ENCODE measurements at places on chromosomes 13 and 19.

- no peak for DNase-seq
These were observed 23.4 kb downstream of the DOT1L start for GRCh38 chr19:2187159-2187558.

- DNase-seq, result peak; percentile 34
These were observed 21.4 kb downstream of the LCP1 start for GRCh38 chr13:46160471-46161066.

- DNase-seq, result peak; percentile 66
These were observed 54.7 kb downstream of the ZNF787 start for GRCh38 chr19:56066152-56067023.

DNA sequence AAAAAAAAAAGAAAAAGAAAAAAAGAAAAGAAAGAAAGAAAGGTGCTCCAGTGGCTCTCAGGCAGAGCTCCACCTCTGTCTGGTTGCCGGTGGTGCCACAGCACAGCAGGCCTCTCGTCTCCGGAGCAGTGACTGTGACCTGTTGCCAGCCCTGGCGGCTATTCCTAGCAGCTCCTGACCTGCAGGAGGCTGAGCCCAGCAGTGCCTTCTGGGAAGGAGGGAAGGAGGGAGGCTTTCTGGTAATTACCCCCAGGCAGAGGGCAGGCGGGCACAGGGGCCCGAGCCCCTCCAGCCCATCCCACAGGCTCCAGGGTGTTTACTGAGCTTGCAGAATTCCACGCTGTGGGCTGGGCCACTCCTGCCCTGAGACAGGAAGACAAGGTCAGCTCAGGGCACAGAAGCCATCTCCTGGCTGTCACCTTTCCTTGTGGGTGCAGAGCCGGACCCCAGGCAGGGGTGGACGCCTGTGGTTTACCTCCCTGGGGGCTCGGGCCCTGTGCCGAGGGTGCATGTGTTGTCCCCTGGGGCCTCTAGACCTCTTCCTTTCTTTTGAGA is 77.9 kb downstream of the GNG7 start:
- no peak for DNase-seq

GRCh38 chr13:30796132-30796572 is 60.8 kb downstream of the ALOX5AP start:
- DNase-seq, result no peak

- no peak for DNase-seq
These were observed 27.8 kb downstream of the COG3 start for GRCh38 chr13:45492538-45492937.

DNA sequence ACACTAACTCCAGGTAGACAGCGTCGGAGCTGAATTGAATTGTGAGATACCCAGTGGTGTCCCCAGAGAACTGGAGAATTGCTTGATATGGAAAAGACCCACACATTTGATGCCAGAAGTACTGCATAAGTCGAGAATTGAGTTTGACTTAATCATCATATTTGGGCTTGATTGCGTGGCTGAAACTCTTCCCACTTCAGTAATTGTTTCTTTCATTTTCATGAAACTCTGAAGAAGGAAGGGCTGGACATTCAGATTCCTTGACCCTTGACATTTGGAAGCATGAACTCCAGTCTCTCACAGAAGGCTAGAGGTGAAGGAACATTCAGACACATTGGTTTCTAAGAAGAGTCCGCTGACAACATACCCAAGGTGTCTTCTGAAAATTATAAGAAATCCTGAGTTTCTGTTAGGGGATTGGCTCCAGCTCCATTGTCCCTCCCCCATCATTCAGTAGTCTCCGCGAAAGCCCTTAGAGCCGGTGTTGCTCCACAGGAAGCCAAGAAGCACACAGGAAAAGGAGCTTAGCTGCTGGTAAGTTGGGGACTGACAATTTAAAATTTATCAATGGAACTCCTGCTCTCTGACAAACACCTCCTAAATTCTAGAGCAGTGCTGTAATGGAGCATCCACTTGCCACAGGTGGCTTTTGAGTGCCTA is at the start of gene FPR2:
TSS of gene FPR2 (plus strand) at position 484 of the 660 bp plus-strand sequence. CDS start 7,479 bp downstream, outside the sequence.
- no peak for DNase-seq

DNA sequence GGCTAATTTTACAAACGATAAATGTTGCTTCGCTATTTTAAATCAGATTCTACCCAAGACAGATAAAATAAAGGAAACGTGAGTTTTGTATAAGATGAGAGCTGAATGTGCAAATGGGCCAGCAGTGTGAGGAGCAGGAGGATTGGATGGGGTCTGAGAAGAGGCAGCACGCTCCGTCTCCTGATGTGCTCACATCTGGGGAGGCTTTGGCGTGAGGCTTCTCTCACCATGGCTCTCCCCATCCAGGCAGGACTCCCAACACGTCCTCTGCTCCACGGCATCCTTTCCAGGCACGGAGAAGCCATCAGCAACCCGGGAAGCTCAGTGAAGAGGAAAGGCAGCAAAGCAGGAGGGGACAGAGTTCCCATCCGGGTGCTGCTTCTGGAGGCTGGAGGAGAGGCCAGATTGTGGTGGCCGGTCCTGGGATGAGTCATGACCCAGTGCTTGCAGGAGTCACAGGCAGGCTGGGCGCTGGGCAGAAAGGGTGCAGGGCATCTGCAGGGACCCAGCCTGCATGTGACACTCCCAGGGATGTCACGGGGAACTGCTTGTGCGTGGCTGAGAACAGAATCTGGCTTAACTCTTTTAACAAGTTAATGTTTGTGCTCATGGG is 47.5 kb downstream of the ZNF536 start:
- no peak for DNase-seq

DNA sequence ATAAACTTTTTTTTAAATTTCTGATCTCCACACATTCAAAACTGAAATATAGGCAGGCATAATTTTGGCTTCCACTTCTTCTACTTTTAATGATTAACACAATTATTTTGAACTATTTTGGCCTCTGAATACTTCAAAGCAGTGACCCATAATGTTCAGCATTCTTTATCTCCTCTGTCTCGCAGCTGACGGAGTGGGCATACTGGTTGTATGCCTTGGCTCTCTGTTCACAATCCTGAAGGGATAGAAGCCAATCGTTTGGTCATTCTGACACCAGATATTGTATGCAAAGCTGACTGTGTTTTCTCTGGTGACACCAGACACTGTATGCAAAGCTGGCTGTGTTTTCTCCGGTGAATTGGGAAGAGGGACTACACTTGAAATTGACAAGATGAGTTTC is 833.0 kb downstream of the EFNB2 start:
- DNase-seq, result no peak

DNA sequence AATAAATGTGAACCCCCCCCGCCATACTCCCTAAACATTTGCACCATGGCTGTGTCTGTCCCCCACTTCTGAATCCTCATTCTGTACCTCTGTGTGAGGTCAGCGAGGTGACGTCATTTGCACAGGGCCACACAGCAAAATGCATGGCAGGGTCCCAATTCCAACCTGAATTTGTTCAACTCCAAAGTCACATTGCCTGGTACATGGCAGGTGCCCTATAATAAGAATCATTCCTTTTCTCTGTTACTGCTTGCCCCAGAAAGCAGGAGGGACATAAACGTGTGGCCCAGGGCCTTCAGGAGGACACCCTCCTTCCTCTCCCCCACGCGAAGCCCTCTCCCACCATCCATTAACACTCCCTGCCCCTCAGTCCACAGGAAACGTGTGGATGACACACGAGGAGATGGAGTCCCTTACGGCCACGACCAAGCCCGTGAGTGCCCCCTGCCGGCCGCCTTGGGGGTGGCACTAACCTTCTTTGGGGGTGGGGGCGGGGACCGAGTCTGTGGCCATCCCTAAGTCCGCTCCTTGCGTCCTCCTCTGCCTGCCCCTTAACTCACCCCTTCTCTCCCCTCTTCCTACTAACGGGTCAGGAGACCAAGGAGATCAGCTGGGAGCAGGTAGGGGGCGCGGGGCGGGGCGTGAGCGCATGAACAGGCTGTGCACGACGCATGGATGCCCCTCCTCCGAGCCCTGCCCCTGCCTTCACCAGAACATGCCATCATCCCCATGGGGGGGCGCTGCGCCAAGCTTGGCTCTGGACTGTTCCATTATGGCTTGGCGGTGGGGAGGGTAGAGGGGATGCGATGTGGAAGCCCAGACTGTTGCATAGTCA is 9.4 kb downstream of the HRC start:
- peak; percentile 77 for DNase-seq

- DNase-seq, result no peak
These were observed 512 bp upstream of the REX1BD start for GRCh38 chr19:18587962-18588610.

GRCh38 chr19:2790194-2790556 is 4.9 kb downstream of the THOP1 start:
- DNase-seq, result no peak

DNA sequence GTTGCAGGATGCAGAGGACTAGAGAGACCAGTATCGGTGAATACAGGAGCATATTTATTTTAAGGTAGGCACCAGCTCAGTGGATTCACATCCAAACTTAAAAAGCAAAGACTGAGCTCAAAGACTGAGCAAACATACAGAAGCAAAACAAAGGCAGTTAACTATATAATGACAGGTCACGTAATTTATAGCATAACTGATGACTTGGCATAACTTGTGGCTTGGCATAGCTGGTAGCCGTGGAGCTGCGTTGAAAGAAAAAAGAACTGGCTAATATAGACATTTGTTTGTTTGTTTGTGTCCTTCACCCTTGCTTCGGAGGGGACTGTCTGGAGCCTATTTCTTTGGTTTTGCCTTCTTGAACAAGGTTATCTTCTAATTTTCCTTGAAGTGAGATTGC is 33.7 kb downstream of the ZNF493 start:
- DNase-seq, result no peak

DNA sequence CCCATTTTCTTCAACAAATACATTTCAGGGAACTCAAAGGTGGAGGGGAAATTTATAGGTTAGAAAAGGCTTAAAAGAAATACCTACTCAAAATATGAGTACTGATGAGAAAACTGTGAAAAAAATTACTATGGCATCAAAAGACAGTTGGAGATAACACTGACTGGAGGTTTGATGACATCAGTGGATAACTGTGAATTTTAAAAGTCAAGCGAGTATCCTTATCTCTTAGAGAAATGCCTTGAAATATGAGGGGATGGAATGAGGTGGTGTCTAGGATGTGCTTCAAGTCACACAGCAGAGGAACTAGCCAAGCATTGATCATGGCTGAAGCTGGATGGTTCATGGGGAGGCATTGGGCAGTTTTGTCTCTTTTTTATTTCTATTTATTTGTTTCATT is 27.2 kb upstream of the SLC15A1 start:
- DNase-seq, result no peak

DNA sequence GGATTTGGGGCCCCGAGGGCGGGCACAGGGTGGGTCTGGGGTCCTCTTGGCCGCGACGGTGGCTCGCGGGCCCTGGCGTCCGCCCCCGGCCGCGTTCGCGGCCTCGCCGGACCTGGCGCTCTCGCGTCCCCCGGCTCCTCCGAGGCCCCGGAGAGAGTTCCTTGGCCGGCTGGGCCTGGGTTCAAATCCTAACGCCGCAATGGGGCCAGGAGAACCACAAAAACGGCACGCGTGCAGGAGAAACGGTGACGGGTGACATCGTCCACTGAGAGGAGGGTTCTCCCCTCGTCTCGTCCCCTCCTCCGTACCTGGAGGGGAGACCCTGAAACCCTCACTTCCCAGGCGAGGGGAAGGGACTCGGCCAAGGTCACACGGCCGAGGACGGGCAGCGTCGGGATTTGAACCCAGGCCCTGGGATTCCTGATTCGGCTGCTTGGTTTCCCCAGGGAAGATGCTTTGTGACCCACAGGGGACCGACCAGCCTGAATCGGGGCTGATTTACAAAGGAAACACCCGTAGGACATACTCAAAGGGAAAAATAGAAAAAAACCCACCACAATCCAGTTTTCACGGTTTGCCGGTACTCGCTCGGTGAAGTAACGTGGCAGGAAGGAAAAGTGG is 624 bp downstream of the SAFB start:
- DNase-seq, result no peak

GRCh38 chr13:25902891-25903341 is 148.9 kb downstream of the SHISA2 start:
- DNase-seq, result no peak

DNA sequence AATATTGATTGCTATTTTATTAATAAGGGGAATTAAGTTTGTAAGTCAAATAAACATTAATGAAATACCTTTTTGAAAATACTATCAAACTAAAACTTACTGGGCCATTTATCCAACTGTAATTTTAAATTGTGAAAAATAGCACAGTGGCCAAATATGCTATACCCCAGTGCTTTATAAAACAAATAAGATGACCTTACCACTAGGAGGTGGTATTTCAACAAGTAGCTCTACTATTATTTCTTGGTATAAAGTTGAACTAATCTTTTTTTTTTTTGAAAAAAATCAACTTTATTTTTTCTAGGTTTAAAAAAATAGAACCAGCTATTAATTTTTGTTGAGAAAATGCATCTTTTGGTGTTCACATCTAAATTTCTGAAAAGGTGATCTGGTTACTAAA is 14.7 kb downstream of the LACC1 start:
- no peak for DNase-seq

DNA sequence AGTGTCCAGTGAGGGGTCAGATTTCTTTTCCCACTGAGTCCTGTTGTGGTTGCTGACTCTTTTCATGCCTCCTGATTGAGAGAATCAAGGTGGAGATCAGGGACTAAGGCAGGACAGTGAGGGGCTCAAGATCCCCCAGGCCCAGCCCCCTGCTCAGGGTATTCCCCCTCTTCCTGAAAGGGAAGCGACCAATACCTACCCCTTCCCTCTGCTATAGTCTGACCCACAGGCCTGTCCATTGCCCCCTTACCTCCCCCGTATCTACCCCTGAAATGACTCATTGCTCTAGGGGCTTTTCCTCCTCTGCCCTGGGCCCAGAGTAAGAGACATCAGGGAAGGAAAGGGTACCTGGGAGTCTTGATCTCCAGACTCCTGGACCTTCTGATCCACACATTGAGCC is 1320.5 kb downstream of the UQCRFS1 start:
- no peak for DNase-seq

DNA sequence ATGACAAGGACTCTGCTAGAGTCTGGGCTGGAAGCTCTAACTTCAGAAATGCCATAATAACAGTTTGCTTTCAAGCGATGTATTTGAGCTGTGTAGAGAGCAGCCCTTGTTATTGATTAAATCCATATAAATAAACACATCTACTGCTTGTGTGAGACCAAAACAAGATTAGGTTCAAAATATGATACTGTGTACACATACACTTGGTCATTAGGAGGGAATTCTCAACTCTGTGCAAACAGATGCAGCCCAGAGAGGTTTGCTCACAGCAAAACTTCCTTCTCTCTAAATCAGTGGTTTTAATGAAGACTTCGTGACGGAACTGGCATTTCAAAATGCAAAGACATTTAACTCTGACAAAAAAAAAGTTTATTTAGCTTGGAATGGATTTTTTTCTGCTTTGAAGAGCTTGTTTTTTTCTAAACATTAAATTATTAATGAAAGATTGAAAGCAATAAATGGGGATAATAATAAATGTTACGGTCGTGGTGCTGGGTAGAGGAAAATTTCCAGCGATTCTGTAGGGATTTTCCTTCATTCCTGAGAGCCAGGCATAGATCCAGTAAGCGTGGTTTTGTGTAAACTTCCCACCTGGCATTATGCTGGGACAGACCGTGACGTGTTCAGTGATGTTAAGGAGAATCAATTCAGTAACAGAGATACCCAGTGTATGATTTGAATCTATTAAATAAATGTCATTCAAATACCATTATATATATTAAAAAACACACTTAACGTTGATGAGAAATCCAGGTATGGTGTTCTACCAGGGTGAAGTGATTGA is 213.7 kb downstream of the TEX29 start:
- DNase-seq, result no peak

GRCh38 chr19:11208561-11209471 is 11.5 kb upstream of the KANK2 start:
- no peak for DNase-seq

GRCh38 chr13:58953638-58954037 is 1210.1 kb downstream of the DIAPH3 start:
- no peak for DNase-seq

Data from stimulated activated CD4-positive, alpha-beta T cell treated with anti-CD3 and anti-CD28 coated beads, Interleukin-4, amount 100 ng/mL, for 4 hours (primary cell).